ENCODE measurements at places on chromosomes 16 and 17.
A peak's percentile ranks its signal among the peaks of the same experiment; 100 is the strongest.

GRCh38 chr16:66408163-66409048, 18.7 kb upstream of the BEAN1 start:
- DNase-seq: no peak

DNA sequence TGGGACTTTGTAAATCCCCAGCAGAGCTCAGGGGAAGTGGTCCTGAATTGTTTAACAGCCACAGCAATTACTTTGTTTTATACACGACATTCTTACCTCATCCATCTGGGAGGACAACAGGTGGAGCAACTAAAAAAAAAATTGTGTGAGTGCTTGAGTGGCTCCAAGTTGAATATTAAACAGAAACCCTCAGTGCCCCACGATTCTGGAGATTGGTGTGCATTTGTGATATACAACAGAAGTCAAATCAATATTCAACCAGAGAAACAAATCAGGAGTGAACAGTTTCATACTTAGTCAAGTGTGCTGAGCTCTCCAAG, 204.8 kb downstream of the HAPSTR1 start:
- no peak for DNase-seq

GRCh38 chr17:1454541-1454940, 1.5 kb downstream of the CRK start:
- no peak for DNase-seq

DNA sequence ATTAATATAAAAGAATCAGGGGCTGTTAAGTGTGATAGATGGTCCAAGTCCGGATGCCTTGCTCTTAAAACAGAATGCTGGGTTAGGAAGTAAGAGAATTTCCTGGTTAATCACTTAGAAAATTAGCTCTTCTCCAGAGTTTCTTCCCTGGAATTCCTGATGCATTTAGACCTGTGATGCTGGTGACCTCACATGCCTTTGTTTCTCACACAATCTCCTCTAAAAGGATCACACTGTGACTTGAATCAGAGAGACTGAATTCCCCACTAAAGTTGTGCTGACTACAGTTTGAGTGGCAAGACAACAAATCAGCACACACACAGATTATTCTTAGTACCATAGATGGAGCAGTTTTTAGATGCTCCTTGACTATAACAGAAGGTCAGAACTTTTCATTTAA, 4.4 kb upstream of the RNF43 start:
- no peak for DNase-seq

GRCh38 chr16:11297492-11298142, 16.5 kb upstream of the PRM1 start:
- peak; percentile 70 for DNase-seq

GRCh38 chr16:88010343-88010967, 59.2 kb downstream of the BANP start:
- DNase-seq: no peak

- no peak for DNase-seq
Measured at GRCh38 chr17:70995997-70996396, 826.7 kb downstream of the KCNJ2 start.

- DNase-seq: no peak
Measured at GRCh38 chr16:79826732-79827475, 226.4 kb upstream of the MAF start.

DNA sequence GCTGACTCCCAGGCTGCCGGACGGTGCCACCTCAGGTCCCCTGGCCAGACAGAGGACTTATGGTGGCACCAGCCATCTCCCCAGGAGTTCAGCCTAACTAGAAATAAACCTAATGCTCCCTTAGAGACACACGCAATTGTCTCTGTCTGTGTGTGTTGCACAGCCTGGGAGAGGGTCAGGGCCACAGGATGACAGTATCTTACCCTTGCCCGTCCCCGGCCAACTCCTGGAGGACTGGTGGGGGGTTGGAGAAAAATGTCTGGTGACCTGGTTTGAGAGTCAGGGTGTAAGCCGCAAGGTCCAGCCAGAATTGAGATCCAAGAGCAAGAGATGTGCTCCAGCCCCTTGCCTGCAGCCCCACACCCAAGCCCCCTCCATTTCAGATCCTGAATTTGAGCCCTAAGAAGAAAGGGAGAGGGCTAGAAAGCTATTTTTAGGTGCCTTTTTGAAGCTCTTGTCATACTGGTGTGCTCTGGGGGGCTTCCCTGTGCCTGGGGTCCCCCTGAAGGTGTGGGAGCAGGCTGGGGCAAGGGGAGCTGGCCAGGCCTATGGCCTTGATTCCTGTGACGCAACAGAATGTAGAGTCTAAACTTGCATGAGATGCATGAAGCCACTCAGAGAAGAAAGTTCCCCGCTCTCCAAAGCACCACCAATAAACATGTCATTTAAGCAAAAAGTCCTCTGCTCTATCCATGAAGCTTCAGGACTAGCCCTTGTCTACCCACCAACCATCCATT, 12.9 kb downstream of the ZNF319 start:
- DNase-seq: no peak

- no peak for DNase-seq
Measured at GRCh38 chr16:75482434-75483205, 12.6 kb downstream of the CHST6 start.

DNA sequence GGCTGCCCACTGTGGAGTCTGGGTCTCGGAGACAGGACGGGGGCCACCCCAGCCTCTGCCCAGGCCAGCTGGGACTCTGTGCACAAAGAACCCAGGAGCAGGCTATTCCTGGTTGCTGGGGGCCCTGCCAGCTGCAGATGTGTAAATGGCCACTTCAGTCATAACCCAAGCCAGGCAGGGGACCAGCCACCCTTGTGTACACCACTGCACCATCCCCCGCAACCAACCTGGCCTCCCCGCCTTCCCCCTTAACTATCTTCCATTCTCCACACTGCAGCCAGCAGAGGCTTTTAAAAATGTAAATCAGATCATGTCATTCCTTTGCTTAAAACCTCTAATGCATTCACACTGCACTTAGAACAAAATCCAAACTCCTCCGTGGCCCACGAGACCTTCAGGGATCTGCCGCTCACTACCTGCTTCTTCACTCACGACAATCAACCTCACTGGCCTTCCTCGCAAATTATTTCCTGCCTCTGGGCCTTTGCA, 28.3 kb downstream of the RTN4RL1 start:
- no peak for DNase-seq

DNA sequence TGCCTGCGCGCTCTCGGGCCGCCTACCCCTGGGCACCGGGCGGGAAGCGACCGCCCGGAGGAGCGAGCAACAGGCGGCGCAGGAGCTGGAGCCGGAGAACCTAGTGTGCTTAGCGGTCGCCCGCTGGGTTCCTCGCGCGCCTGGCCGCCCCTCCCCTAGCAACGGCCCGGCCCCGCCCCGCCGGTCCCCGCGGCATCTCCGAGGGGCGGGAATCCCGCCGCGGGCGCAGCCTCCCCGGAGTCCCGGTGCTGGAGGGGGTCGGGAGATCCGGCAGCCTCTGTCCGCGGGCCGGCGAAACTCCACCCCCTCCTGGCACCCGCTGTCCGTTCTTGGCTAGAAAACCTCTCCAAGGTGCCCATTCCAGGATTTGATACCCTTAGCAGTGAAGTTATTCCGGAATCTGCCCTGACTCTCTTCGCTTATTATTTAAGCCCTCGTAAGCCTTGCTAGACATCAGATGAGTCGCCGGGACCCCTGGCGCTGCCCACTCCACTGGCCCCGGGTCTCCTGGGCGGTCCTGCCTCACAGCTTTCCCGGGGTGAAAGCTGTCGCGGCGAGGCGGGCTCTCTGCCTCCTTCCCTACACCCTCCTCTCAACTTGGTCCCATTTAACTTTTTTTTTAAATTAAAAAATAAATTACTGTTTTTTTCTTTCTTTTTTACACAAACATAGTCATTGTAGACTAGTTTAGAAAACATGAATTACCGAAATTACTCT, at the start of gene RPRML:
Gene RPRML (minus strand): TSS at position 107 of the 717 bp plus-strand sequence. CDS start 246 bp downstream, outside the sequence.
- no peak for DNase-seq

DNA sequence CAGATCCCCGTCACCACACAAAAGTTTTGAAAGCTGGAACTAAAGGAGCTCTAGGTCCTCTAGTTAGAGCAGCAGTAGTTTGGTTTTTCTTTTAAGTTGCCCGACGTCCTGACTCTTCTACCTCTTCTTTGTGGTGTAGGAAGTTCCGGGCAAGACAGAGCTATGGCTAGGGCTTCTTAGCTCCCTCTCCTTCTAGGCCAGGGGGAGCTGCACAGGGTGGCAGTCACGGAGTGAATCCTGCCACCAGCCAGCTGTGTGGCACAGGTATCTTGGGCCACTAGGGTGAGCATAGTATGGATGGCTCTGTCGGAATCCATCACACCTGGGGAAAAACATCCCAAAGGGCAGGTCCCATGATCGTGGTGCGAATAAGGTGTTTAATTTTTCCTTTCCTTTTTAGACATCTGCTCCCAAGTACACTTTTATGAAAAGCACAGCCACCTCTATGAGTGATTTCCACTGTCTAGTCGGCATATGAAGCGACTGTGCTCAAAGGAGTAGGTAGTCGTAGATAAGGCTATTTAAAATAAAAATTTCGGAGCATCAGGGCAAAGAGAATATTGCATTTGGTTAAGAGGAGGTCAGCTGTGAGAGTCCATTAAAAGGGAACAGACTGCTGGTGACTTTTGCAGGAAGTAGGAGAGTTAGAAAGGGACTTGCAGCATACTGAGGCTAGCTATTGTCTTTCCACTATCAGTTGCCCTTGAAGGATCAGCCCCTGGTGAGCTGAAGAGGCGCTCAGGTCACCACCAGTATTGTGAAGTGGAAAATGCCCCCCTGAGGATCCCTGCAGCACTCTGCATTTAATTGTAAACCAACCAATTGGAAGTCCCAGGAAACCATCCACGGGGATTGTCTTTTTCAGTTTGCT, 2.1 kb downstream of the PRKCA start:
- no peak for DNase-seq
